ENCODE measurements at places on chromosomes 5 and 9.

DNA sequence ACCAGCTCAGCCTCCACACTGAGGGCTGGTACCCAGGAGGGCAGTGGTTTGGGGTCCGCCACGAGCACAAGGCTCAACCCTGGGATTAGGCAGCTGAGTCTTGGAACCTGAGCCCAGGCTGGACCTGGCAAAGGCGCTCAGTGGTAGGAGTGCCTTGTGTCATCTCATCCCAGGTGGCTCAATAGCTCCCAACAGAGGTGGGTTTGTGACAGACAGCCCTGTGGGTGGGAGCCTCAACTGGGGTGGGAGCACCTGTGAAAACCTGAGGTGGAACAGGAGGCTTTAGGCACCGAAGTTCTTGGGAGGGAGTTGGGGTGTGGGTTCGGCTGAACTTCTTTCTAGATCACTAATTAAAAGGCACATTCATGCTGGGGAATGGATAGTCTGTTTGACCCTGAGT, 35.2 kb upstream of the SMU1 start:
- no peak for DNase-seq

GRCh38 chr5:106545325-106545724, 1125.4 kb downstream of the EFNA5 start:
- no peak for DNase-seq

DNA sequence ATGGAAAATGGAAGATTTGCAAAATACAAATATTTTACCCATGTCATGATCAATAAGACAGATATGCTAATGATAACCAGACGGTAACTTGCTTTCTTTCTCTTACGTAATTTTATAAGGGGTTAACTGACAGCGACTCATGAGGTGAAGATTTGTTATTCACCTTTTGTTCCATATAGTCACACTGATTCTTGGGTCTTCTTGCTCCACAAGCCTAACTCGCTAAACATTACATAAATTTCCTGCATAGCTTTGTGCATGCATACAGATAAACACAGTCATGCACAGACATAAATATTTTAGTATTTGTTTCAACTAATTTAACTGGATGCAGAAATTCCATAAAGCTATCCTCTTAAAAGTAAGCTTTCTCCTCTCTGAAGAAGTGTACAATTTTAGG, 225.9 kb downstream of the VPS13A start:
- peak; percentile 36 for DNase-seq

- DNase-seq: no peak
Measured at GRCh38 chr9:131483319-131484050, 19.2 kb upstream of the POMT1 start.

- DNase-seq: peak; percentile 50
Measured at GRCh38 chr5:180523629-180524466, 29.7 kb downstream of the CNOT6 start.

DNA sequence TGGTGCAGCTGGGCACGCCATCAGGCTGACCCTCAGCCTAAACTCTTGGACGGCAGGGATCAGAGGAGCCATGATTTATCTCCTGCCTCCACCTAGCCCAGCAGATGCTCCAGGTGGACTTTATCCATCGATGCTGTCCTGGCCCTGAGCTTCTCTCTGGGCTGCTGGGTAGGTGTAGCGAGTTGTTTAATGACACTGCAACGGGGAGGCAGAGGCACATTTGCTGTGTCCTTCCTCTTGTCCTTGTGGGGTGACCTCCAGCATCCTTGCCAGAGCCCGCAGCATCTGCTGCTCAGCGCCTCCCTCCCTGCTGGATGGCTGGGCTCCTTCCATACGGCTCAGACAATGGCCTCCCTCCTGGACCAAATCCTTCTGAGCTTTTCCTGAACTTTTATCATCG, 103.1 kb upstream of the IRX4 start:
- no peak for DNase-seq

- DNase-seq: no peak
Measured at GRCh38 chr5:123398058-123398733, 25.0 kb downstream of the CEP120 start.

GRCh38 chr9:10706788-10707187, 94.0 kb upstream of the PTPRD start:
- no peak for DNase-seq

DNA sequence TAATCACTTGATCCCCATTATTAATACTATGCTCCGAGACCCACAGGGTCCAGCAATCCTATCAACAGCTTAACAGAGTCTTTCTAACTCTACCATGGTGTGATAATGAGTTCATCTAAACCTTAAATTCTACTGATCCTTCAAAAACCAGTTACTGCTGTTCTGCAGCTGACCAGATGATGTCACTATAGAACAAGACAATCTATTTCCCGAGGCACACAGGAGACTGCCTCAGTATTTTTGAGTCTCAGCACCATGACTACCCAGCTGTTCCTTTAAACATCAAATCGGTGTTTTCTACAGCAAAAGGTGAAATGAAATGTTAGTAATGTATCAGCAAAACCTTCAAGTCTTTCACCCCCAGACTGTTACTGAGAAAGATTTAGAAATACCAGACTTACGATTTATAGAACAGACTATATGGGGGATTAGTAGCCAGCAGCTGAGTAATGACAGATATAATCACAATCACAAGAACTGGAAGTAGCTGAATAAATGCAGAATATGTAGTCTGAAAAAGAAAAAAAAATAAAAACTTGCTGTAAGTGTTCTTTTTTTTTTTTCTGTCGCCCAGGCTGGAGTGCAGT, 16.9 kb downstream of the DNAJC18 start:
- DNase-seq: peak; percentile 76
